ENCODE measurements at places on chromosomes 2 and 18.

- DNase-seq: no peak
Observed at GRCh38 chr18:58391932-58392323, 237.0 kb downstream of the ALPK2 start.

DNA sequence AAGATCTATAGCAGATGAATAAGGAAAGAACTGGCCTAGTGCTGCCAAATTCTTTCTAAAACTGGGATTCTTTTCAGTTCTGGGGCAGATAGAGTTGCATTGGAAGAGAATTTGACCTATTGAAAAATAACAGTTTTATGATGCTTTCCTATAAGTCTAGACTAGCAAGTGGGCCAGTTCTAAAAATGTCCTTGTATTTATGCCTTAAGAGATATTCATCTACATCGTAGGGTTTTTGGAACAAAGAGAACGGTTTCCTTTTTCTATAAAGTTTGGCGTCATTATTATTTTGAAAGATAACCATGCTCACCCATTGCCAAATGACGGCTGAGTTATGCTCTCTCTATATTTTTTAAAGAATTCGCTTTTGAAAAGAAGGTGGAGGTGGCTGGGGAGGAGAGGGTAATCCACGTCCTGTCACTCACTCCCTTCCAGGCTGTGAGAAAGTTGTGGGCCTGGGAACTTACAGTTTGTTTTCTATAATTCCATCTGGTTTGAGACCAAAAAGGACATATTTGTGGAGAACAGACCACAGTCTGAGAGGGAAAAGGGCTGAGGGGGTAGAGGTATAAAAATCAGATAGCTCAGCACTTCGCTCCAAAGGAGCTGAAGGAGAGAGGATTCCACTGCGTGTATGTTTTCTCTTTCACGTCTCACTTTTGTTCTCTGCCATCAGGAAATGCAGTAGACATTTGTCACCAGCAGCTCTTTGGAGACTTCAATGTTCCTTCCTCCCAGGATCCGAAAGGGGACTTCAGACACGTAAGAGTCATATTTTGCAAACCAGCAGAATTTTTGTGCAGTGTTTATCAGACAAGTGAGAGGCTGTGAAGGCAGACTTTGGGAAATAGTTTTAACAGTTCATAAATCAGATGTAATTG lies 281.9 kb upstream of the FN1 start:
- no peak for DNase-seq

GRCh38 chr18:78727877-78728783 lies 251.5 kb upstream of the SALL3 start:
- DNase-seq: no peak

DNA sequence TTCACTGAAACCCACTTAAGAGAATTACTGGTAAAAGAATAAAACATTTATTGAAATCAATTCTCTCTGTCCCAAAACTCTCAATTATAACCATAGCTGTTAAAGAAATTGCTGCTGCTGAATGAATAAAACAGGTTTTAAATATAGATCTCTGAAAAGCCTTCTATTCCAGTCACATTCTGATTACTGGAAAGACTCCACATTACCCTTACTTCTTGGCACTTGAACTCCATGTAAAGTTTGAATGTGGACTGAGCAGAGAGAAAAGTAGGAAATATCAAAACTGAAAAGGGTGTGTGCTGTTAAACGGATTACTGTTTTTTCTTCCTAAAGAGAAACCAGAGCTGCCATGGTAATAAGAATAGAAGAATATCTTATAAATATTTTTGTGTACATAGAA lies 655.3 kb upstream of the SETBP1 start:
- no peak for DNase-seq

DNA sequence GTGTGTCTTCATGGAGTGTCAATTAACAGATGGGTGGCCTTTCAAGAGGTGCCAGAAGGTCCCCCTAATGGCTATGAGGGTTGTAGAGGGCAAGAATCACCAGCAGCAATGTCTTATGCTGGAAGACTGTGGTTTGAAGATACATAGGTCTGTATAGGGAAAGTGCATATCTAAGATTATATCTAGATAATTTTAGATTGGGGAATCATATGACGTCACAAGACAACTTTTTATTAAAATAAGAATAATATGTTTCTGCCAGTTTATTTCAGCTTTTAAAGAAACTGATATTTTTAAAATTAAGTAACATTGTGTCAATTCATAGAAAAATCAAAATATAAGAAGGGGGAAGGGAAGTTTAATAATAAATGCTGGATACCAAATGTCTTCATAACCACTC lies 162.3 kb downstream of the TTN start:
- DNase-seq: no peak

- no peak for DNase-seq
Observed at GRCh38 chr2:209977386-209978239, 24.8 kb upstream of the RPE start.

DNA sequence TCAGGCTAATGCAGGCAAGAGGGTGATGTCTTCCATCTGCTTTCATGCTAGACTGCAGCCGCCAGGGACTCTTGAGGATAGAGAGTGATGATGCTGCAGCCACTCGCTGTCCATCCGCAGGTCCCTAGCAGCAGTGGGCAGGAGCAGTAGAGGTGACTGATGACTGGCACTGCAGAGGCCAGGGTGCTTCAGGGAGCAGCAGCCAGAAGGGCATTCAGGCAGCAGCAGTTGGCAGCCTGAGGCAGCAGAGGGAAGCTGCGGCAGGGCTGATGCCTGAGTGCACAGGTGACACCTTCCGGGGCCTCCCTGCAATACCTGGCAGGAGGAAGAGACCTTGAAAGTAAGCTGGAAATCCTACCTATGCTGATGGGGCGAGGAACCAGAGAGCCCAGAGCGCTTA lies 214.2 kb downstream of the ICOS start:
- DNase-seq: no peak

- no peak for DNase-seq
Observed at GRCh38 chr2:229372207-229372606, 101.1 kb upstream of the PID1 start.

DNA sequence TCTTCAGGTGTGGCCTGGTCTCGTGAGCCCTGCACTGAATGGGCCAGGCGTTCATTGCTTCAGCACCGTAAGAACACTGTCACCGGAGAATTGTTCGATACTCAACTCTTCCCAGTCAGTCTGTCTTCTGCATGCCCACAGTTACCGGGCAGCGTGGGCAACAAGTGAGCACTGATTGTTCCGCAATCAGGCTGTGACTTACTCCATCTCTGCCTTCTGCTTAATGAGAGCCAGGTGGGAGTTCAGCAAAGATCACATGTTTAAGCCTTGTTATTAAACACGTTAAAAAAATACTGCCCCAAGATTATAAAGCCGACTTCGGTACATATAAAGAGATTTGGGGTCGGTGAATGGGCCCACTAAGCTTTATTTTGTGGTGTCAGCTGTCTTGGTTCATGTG lies 3.7 kb downstream of the STEAP3 start:
- no peak for DNase-seq

GRCh38 chr2:3151153-3151918 lies 226.3 kb downstream of the EIPR1 start:
- DNase-seq: no peak

GRCh38 chr2:10935366-10935918 lies 23.7 kb downstream of the KCNF1 start:
- DNase-seq: no peak

- no peak for DNase-seq
Observed at GRCh38 chr2:159939946-159940345, 122.5 kb downstream of the PLA2R1 start.

GRCh38 chr18:3016585-3017297 lies 3.8 kb upstream of the LPIN2 start:
- DNase-seq: no peak

- no peak for DNase-seq
Observed at GRCh38 chr2:199977984-199978415, 22.6 kb downstream of the MAIP1 start.

DNA sequence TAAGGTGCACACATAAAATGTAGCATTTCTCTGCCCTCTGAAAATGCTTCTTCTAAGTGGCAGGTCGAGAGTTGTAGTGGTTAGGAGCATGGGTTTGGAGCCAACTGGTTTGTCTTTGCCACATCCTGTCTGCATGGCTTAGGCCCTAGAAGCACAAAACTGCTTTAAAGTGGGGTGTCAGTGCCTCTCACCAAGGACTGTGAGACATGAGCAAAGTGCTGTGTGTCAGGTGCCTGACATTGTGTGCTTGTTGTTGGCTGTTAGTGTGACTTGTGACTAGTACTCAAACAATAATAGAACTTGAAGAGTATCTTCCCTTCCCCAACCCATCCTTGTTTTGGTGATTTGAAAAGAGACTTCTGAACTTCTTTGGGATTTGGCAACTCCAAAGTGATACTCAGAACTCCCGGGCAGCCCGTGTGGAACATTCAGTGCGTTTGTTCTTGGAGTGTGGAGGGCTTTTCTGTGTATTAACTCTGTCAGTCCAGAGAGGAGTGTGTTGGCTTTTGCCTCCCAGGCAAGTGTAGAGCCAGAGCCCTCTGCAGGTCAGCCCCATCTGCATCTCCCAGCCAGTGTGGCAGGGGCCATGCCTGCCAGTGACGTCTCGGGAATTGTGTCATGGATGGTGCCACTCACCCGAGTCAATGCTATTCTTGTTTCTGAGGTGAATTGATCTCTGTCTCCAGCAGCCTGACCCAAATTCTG lies 5.0 kb downstream of the MGAT5 start:
- DNase-seq: no peak

DNA sequence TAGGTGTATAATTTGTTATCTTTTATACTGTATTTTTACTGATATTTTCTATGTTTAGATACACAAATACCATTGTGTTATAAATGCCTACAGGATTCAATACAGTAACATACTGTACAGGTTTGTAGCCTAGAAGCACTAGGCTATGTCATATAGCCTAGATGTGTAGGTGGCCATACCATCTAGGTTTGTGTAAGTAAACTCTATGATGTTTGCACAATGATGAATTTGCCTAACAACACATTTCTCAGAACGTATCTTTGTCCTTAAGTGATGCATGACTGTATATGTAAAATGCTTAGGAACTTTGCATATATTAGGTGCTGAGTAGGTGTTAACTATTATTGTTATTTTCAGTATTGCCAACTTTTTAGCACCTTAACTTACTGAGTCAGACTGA lies 17.3 kb downstream of the UNC80 start:
- DNase-seq: no peak

DNA sequence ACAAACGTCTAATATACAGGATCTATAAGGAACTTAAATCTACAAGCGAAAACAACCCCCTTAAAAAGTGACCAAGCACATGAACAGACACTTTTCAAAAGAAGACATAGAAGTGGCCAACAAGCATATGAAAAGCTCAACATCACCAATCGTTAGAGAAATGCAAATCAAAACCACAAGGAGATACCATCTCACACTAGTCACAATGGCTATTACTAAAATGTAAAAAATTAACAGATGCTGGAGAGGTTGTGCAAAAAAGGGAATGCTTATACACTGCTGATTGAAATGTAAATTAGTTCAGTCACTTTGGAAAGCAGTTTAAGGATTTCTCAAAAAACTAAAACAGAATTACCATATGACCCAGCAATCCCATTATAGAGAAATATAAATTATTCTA lies 1148.5 kb upstream of the FAM98A start:
- DNase-seq: no peak

GRCh38 chr2:102540882-102541281 lies 67.9 kb downstream of the SLC9A4 start:
- no peak for DNase-seq

DNA sequence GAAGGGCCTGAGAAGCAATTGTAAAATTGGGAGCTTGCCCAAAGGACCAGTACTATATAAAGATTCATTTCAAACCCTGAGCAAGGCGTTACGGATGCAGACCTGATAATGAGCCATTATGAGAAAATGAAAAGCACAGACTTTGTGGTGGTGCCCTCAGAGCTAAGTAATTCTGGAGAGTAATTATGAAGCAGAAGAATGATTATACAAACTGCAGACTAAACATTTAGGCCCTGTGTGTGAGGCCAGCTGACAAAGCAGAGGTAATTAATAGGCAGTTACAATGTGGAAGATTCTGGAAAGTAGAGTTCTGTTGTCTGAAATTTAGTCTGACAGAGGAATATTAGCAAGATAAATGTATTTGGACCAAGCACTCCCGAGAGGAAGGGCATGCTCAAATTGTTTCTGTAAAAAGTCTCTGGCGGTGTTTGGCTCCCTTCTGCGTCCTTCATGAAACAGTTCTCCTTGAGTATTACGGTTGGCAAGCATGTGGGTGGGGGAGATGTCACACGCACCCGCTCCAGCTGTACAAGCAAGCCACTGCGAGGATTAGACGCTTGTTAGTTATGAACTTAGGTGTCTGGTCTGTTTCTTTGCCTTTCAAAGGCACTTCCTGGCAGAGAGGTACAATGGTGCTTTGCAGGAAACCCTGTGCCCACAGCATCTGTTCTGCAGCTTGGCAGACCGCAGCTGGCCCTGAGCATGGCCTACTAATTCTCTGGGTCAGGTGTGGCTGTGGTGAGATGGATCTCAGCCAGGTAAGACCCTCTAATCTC lies 45.5 kb downstream of the CDC42EP3 start:
- no peak for DNase-seq

DNA sequence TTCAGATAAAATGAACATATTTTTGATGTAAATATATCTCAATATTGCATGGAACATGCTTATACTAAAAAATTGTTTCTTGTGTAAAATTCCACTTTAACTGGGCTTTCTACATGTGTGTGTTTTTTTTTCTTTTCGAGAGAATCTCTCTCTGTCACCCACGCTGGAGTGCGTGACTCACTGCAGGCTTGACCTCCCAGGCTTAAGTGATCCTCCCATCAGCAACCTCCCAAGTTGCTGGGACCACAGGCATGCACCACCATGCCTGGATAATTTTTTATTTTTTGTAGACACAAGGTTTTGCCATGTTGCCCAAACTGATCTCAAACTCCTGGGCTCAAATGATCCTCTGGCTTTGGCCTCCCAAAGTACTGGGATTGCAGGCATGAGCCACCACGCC lies 254.6 kb downstream of the LOXHD1 start:
- DNase-seq: no peak

DNA sequence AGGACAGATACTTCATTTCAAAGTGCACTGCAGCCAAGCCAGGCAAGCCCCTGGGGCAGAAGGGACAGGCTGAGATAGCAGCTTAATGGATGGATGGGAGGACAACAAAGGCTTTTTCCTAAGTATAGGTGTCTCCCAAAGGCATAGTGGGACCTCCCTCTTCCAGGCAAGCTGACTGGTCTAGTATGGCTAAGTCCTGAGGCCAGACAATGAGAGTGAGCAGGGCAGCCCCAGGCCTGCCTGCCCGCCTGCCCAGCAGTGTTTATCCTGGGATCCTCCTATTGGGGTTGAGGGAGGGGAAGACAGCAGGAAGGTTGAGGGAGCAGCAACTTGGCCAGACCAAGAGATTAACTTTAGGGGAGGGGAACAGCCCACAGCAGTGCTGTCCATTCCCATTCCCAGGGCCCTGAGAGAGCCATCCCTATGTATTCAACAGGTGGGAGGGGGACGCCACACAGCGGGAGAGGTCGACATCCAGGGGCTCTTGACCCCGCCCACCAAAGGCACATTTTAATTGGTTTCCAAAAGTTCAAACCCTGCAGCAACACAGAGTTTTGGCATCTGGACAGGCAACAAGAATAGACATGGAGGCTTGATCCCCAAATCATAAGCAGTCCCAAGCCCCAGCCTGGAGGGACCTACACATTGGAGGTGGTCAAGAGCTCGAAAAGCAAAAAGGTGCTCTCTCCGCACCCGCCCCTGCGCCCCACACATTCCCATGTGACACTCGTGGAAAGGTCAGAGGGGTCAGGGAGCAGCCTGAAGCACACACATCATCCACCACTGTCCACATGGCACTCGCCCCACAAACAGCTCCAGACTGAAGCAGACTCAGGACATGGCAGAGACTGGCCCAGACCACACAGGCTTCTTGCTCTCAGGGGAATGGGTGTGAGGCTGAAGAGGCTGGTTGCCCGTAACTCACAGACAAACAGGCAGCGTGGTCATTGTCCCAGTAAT lies 2.9 kb upstream of the SFXN5 start:
- DNase-seq: no peak

GRCh38 chr2:200336980-200337615 lies 30.6 kb downstream of the SPATS2L start:
- no peak for DNase-seq
